NCI-H69 (cell line): ENCODE measurements at places on chromosomes 6 and 20.
A peak's percentile ranks its signal among the peaks of the same experiment; 100 is the strongest.

DNA sequence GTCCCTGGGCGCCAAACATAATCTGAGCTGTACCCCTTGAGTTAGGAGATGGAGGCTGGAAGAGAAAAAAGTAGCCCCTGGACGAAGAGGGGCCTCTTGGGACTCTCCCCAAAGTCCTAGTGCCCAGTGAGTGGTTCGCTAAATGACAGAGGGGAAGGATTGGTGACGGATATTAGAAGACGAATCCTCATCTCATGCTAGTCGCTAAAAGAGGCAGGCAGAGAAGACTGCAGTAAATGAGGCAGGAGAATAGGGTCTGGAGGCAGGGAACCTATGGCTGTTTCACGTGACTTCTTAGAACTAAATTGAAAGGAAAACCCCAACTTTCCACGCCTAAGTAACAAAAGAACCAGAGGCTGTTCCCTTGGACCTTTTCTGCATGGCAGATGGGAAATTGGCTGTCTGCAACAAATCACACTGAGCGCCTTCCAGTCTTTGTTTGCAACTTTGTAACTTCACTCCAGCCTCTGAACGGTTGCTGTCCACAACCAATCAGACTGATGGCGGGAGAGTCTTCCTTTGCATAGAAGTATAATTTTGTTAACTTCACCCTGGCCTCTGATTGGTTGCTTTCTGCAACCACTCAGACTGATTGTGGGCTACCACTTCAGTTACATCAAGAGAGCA, 731 bp upstream of the RBL1 start:
- DNase-seq = no peak

DNA sequence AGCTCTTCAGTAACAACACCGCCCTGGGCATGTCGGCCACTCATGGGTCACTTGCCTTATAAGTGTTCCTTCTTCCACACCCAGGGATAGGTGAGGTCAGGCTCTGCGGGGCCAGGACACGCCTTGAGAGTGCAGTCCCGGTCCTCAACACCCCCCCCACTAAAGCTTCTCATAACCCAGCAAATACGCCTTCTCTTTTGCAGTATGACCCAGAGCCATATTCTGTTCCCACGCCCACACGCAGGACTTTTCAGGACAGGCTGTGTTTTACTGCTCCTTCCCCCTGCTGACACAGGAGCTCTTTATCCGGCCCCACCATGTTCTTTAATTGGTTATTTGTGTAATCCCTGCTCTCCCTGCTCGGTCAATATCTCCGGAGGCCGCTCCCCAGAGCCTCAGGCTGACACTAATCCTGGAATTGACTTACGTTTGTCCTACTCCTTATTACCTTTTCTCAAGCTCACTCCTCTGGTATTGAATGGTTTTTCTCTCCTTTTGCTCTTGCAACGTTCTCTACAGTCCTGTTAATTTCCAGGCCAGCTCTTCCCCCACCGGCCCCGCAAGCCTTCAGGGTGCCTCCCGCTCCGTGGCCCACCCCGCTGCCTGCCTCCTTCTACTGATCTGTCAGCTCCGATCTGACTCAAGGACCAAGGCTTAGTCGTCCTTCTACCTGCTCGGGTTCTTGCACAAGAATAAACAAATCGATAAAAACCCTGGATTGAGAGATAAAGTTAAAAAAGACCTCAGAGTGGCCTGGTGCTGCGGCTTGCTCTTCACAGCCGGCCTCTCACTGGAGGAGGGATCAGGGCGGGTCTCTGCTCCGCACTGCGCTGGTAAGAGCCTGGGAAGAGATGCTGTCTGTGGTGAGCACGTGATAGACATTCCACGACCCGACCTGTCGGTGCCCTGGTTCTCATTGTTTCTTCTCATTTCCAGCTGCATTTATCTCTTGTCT, 357.5 kb downstream of the ZFAND3 start:
- DNase-seq = no peak

DNA sequence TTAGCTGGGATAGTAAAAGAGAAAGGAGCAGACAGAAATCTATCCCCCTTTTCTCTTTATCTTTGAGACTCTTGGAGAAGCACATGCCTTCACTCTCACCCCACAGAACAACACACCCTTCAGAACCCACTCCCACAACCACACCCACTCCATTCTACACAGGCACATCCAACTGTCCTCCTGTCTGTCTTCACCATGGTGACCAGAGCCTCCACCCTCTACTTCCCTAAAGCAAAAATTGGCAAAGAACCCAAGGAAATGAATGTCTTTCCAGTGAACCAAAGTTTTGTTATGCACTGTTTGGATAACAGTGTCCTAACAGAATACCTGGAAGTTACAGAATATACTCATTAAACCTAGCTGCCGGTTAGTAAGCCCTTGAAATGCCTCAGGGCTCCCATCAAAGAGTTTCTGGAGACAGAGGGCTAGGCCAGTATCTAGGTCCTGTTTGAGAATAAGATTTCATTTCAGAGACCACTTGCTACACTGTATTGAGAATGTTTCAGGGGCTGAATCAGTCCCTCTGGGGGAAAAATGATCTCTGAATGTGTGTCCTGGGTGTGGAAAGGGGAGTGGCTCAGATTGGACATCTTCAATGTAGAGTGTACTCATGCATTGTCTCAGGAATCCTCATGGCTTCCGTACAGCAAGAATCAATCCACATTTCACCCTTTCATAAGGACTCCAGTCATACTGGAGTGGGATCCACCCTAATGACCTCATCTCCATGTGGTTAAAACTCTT, 101.1 kb downstream of the LY86 start:
- no peak for DNase-seq

DNA sequence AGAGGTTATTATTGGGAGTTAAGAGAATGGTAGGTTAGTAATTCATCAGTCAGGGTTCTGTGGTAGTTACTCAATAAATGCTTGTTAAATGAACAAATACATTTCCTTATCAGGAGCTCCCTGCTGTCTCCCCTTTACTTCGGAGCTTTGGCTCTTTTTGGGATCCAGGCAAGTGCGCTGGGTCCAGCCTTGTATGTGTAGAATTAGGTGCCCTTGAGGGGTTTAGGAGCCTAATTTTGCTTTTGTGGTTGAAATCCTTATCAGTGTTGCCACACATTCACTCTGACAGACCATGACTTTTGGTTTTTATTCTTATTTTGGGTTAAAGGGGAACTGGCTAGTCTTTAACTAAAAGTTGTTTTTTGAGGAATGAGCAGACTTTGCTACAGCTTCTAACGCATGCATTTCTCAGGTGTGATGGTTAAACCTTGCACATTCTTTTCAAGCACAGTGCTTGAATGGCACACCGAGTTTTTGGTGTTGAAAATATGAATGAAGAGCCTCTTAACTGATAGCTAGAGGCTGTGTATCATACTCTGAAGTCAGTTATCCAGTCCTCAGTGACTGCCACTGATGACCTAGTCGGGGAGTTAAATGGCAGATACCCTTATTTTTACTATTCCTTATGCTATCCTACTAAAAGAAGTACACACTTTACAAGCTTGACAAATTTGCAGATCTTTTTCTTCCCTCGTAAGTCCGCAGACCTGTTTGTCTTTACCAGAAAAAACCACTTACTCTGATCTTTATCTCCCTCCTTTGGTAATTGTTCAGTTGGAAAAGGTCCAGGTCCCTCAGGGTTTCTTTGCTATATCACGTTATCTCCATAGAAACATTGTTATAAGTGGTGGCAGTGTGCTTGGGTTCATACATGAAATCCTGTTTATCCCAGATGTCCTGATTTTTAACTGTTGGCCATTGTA, 50.7 kb upstream of the PLCG1 start:
- DNase-seq = peak; percentile 93

DNA sequence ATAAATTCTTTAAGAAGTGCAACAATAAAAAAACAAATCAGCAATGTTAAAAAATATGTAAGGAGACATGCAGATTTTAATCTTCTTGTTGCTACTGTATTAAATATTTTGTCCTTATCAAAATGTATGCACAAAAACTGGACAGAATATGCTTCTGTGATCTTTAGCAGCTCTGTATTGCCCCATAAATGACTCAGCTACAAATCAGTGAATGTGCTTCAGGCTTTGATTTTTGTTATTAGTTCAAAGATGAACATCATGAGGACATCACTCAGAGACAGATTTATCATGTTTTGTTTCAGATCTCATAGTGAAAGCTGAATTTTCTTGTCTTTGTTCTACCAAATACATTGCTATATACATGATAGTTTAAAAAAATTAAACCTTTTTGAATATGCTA, 312.4 kb downstream of the GRIK2 start:
- no peak for DNase-seq

GRCh38 chr6:127202676-127203075, 64.0 kb upstream of the RNF146 start:
- no peak for DNase-seq

DNA sequence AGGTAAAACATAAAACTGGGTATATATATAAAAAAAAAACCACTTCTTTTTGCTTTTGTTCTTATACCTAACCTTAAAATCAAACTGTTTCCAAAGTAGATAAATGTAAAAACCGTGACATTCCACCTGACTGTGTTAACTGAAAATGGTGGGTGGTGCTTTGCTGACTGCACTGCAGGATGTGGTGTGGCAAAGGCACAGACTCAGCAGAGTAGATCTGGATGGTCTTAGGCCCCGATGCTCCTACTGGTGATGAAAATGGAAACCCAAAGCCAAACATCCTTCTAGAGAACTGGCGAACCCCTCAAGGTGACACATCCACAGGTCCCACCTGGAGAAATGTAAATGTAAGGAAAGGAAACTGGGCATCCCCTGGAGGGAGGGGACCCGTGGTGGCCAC, 8.9 kb downstream of the TGIF2 start:
- DNase-seq = no peak

DNA sequence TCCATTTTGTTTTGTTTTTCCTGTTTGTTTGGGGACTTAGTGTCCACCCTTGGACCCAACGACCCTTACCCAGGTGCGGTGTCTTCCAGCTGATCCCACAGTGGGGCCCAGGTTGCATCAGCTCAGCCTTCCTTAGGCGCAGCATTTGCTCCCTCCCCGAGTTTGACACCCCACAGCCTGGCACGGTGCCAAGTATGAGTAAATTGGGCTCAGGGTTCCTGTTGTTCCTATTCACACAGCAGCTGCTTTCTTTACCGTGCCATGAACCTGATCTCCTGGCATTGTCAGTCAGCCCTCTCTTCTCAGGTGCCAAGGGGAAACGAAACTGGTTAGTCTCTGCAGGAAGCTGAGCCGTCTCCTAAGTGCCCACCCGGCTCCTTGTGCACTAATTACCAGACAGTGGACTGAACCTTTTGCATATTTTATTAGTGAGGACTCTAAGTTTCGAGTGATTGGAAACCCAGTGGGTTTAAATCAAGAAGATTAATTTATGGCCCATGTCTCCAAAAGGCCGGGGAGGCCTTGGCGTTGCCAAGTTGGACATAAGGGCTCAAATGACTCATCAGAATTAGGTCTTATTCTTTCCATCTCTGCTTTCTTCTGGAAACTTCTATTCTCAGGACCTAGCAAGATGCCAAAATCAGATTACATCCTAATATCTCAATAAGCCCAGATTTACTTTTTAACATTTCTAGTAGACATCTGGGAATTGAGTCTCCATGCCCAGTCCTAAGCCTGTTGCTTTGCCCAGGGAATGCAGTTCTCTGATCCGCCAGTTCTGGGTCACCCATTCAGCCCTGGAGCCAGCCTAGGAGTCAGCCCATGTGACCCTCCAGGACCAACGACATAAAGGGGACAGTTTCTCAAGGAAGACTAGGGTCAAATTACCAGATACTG, 68.8 kb downstream of the TSHZ2 start:
- DNase-seq = peak; percentile 97

GRCh38 chr6:90350689-90351554, 54.3 kb upstream of the BACH2 start:
- no peak for DNase-seq

GRCh38 chr6:113402544-113402943, 454.6 kb upstream of the MARCKS start:
- peak; percentile 53 for DNase-seq

- no peak for DNase-seq
Measured at GRCh38 chr6:106381223-106381622, 20.7 kb downstream of the CRYBG1 start.

DNA sequence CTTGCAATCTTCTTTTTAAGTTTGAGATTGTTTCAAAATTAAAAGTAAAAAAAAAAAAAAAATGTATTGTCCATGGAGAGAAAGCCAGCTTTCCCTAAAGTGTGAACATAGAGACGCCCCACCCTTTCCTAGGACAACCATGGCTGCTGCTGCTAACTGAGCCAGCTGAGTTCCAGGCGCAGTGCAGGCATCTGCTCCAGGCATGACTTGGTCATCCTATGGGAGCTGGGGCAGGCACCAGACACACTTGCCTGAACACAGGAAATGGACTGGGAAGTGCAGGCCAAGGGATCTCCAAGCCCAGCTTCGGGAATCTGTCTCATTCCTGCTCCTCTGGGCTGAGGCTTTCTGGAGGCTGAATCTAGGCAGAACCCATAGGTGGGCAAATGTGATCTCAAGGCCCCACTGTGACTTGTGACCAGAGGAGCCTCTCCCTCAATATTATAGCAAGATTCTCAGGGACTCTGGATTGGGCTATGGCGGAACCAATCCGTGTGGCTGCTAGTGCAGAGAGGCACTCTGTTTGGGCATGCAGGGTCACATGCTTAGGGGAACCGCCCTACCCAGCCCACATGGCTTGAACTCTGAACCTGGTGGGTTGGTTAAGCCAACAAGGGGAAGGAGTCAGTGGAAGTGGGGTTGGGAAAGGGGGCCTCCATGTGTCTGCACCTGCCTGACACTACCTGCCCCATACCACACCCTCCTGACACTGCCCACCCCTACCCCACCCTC, 138.2 kb upstream of the CST7 start:
- no peak for DNase-seq

- DNase-seq = no peak
Measured at GRCh38 chr6:73980096-73980495, 284.1 kb downstream of the CD109 start.

- no peak for DNase-seq
Measured at GRCh38 chr20:57434390-57434700, 43.1 kb downstream of the RBM38 start.

GRCh38 chr6:165081944-165082532, 227.4 kb downstream of the C6orf118 start:
- DNase-seq = no peak

- DNase-seq = no peak
Measured at GRCh38 chr6:150368762-150369161, at the start of gene IYD. TSS of gene IYD (plus strand) at chr6:150369012. CDS start at chr6:150369032, 20 bp downstream.

DNA sequence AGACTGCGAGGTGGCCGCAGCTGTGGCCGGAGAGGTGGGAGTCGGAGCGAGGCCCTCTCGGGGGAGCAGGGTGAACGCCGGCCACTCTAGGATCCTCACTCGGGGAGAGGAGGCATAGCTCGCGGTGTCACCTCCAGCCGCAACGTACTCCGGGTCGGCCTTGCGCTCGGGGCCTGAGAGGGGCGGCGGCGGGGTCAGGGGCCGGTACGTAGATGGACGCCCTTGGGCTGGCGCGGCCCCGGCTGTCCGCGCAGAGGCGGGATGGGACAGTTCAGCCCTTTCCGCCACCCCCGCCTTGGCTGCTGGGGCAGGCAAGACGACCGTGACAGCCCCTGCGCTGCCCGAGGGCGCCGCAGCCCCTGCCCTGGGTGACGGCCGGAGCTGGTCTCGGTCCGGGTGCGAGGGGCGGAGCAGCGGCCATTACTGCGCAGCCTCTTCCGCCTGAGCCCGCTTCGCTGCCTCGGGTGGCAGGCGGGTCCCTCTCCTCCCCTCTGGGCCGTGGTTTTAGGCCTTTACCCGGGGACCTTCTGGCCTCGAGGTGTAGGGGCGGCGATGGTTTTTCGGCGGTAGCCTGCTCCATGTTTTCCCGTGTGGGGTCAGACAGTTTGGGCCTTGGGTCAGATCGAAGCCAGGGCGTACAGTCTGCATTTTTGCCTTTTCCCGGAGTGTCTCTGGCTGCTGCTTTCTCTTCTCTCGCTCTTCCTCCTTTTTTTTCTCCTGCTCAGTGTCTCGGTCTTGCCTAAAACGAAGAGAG, 405 bp downstream of the RNF146 start:
- peak; percentile 84 for DNase-seq
